Body of pancreas (tissue), 4 donors: ENCODE measurements at places on chromosomes 5 and 9.

DNA sequence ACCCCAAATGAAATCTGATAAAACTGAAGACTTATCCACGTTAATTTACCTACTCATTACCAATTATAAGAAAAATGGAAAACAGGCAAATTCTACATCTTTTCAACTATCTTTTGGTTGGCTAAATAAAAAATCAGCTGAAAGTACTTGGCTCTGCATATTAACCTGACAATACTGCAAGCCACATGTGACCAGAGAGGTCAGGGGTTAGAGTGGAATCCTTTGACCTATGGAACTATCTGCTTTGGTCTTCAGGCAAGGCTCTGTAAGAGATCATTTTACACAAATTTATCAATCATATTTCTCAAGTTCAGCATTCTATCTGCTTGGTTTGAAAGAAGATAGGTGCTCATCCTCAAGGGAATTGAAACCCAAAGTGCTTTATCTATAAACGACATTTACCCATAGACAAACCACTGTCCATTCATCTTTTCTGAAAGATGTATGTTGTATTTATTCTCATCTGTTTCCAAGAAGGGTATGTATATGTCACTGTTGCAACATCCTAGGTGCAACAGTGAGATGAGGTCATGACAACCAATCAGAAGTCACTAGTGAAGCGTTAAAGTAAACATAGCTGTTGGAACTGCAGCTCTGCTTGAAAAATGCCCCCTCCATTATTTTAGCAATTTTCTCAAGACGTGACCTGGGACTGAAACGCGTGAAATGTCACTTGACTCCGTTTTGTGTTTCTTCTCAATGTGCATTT lies 144.9 kb upstream of the POU5F2 start:
- no peaks in the 10 kb centered on the region for H3K36me3 ChIP-seq
- H3K27ac ChIP-seq, result no peak overlapping the region
- no peak for DNase-seq
- peaks cover 8% of the 10 kb centered on the region for H3K4me1 ChIP-seq
- H3K4me3 ChIP-seq, result no peak overlapping the region

GRCh38 chr5:133029416-133029815 lies 3.1 kb upstream of the ZCCHC10 start:
- H3K36me3 ChIP-seq, result no peaks in the 10 kb centered on the region
- H3K27me3 ChIP-seq, result no peaks in the 10 kb centered on the region
- no peak overlapping the region for H3K4me3 ChIP-seq
- H3K4me1 ChIP-seq, result peaks cover 29% of the 10 kb centered on the region

- no peak overlapping the region for H3K4me3 ChIP-seq
- no peaks in the 10 kb centered on the region for H3K27me3 ChIP-seq
- no peak for DNase-seq
- no peaks in the 10 kb centered on the region for H3K36me3 ChIP-seq
Observed at GRCh38 chr9:136802321-136802720, 5.4 kb upstream of the RABL6 start.

DNA sequence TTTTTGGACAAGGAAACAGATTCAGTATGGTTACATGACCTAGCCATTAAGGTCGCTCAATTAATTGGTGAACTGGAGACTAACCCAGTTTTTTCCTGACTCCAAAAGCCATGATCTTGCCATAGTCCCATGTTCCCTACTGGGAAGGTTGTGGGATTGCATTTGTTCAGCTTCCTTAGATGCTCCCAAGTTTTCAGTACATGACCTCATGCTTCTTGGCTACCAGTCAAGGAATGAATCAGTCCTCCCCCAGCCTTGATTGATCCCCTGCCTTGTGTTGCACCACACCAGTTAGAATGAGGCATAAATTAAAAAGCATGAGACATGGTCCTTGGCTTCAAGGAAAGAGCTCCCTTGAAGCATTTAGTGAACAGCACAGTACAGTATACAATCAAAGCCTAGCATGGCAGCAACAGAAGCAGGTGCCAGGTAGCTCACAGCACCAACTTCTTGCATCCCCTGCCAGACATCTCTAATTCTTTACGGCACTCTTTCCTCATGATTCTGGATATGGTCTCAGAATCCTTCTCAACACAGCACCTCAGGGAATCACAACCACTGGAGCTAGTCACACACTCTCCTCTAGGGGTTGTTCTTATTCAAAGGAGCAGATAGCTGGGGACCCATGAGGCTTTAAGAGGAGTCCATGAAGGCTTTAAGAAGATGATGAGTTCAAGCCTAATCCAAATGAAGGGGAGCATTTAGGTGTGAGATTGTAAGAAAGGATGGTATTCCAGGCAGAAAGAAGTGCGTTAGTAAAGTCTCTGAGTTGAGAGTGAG lies 295.5 kb upstream of the CLINT1 start:
- H3K27me3 ChIP-seq, result no peaks in the 10 kb centered on the region
- no peak overlapping the region for H3K27ac ChIP-seq
- H3K4me3 ChIP-seq, result no peak overlapping the region
- peaks cover 5% of the 10 kb centered on the region for H3K4me1 ChIP-seq
- peak; percentile 27 for DNase-seq
- H3K36me3 ChIP-seq, result no peaks in the 10 kb centered on the region

DNA sequence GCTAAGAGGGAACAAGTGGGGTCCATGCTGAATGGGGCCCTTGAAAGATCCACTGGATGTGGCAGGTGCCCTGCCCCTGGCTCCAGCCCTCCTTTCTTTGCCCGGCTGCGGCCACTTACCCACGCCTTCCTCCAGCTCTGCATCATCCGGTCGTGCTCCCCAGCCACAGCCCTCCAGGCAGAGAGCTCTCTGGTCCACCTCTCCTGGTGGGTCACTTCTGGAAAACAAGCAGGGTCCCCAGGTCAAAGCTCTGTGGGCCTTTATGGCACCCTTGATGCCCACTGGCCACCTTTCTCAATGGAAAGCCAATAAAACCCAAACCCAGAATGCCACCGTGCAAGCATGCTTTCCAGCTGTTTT lies 45.0 kb downstream of the SECISBP2 start:
- H3K4me3 ChIP-seq, result no peak overlapping the region
- peaks cover 19% of the 10 kb centered on the region for H3K36me3 ChIP-seq
- DNase-seq, result no peak
